ENCODE measurements at places on chromosomes 7 and 10.

DNA sequence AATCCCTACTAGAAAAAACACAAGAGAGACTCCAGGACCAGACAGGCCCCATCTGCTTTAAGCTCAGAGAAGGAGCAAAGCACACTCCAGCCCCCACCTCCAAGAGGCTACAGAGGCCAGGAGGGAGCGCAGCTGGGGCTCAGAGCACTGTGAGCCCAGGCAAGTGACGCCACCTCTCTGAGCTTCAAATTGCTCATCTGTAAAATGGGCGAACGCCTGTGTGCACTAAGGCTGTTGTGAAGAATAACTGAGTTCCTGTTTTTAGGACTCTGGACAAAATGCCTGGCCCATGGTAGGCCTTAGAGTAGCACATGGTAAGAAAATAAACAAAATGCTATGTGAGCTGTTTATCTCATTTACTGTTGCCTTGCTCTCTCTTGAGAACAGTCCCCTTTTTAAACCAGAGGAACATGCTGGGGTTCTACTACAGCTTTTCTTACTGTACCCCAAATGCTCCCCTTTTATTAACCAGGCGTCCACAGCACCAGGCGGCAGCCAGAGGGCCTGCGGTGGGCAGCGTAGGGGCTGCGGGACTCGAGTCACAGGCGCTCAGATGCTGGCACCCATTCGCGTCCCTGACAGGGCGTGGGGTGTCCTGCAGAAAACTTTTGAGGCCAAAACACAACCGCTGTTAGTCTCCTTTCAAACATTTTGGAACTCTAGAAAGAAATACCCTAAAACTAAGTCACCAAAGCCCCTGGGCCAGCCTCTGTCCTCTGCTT, 103.8 kb downstream of the TAX1BP1 start:
- DNase-seq, result no peak

GRCh38 chr7:12851841-12852240, 164.4 kb downstream of the ARL4A start:
- no peak for DNase-seq

GRCh38 chr10:90318659-90319058, 539.2 kb downstream of the HTR7 start:
- no peak for DNase-seq

GRCh38 chr10:97003151-97003803, 171.2 kb downstream of the LCOR start:
- DNase-seq, result no peak

GRCh38 chr7:1251796-1252539, 19.3 kb downstream of the UNCX start:
- DNase-seq, result no peak

DNA sequence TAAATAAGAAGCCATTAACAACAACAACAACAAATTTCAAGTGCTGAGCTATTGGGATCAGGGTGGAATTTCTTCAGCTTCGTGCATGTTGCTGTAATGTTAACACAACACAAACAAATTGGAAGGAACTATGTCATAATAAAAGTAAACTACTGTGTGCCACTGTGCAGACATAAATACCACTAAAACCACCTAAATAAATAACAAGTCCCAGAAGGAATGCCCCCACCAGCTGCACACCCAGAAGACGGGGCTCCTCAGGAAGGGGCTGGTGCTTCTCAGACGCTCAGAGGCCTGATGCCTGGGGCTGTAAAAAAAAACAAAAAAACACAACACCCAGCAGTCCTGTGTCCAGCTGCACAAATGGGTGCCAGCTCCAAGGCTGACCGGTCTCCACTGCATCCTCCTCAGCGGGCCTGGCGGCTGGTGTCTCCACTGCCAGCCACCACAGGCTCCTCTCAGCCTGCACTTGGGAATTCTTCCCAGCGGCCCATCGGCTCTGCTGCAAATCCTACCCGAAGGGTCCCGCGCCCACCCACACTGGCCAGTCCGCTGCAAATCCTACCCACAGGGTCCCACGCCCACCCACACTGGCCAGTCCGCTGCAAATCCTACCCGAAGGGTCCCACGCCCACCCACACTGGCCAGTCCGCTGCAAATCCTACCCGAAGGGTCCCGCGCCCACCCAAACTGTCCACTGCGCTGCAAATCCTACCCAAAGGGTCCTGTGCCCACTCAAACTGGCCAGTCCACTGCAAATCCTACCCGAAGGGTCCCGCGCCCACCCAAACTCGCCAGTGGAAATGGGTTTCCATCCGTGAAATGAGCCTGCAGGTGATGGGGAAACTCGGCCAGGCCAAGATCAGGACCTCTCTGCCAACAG, 35.8 kb upstream of the DNAAF5 start:
- no peak for DNase-seq

DNA sequence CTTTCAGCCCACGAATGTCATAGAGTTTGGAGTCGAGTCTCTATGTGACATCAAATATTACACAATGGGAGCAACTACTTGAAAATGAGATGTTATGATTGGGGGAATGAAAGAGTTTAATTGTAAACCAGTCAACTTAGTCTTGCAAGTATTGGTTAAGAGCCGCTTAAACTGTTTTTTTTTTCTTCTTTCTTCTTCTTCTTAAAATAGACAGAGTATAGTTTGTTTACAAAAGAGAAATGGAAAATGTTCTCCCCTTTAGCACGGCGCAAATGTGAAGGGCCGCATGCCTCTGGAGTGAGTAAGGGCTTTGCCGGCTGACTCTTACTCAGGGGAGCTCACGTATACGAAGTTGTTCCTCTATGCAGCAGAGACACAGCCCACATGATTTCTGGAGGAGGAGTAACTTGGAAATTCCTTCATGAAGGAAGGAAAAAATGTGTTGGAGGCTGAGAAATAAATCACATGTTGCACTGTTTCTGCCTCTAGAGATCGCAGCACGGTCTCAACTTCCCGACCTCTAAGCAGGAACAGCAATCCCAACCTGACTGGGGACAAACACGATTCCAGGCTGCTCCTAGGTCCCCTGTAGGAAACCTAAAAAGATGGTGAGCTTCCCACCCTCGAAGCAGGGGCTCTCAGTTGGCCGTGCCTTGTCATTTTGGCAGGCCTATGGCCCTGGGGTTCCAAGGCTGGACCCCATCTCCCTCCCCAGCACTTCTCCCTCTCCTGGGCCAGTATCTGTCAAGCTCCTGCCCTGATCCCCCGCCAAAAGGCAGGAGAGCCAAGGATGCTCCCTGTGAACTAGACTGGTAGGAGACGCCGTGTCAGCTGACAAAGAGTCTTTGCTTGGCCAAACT, 44.8 kb downstream of the MYOF start:
- DNase-seq, result no peak

Measured in stimulated activated CD4-positive, alpha-beta T cell treated with anti-CD3 and anti-CD28 coated beads, TNF-alpha, amount 100 ng/mL, for 1 hour (primary cell).